ENCODE measurements at places on chromosomes 11 and 22.
A peak's percentile ranks its signal among the peaks of the same experiment; 100 is the strongest.

- DNase-seq = no peak
Observed at GRCh38 chr11:86517557-86517956, 142.9 kb downstream of the CCDC81 start.

GRCh38 chr22:38645430-38645829 is 10.8 kb downstream of the FAM227A start:
- no peak for DNase-seq

- no peak for DNase-seq
Observed at GRCh38 chr11:21927628-21928027, 265.3 kb upstream of the ANO5 start.

DNA sequence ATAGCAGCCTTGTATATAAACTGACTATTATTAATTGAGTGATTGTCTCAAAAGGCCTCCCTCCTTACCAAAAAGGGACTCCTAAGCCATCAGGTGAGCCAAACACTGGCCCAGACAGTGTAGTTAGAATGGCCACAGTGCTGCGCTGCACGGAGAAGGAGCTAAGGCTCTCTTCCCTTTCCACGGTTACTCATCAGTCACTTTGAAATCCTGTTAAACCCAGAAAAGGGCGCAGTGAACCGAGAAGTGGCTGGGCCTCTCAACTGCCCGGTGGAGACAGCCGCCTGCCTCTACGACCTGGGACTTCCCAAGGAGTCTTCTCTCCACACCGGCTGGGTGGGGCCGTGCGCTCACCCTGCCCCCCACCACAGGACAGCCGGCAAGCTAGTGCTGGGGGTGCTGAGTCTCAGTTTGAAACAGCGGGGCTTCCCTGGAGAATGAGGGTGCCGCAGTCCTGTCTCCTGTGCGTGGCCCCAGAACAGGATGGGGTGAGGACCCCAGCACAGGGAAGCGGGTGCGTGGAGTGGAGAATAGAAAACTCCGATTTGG is 1.3 kb downstream of the MYH9 start:
- peak; percentile 61 for DNase-seq

DNA sequence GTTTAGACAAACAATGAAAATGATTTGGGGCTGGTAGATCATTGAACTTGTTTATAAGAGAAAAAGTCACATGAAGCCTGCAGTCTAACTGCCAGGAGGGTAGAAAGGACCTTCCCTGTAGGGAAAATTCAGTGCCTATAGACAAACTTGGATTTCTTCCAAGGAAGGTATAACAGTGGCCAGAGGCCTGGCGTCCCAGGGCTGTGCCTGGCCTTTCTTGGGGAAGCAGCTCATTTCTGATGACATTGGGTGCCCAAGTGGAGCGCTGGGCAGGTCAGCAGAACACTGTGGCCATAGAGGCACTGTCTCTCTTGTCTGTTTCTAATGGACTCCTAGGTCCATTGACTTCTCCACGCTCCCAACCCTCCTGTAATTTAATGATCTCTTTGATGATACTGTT is 6.6 kb upstream of the FXYD6 start:
- no peak for DNase-seq
